Progenitor cell of endocrine pancreas (in vitro differentiated cells): ENCODE measurements at places on chromosomes 3 and 15.

DNA sequence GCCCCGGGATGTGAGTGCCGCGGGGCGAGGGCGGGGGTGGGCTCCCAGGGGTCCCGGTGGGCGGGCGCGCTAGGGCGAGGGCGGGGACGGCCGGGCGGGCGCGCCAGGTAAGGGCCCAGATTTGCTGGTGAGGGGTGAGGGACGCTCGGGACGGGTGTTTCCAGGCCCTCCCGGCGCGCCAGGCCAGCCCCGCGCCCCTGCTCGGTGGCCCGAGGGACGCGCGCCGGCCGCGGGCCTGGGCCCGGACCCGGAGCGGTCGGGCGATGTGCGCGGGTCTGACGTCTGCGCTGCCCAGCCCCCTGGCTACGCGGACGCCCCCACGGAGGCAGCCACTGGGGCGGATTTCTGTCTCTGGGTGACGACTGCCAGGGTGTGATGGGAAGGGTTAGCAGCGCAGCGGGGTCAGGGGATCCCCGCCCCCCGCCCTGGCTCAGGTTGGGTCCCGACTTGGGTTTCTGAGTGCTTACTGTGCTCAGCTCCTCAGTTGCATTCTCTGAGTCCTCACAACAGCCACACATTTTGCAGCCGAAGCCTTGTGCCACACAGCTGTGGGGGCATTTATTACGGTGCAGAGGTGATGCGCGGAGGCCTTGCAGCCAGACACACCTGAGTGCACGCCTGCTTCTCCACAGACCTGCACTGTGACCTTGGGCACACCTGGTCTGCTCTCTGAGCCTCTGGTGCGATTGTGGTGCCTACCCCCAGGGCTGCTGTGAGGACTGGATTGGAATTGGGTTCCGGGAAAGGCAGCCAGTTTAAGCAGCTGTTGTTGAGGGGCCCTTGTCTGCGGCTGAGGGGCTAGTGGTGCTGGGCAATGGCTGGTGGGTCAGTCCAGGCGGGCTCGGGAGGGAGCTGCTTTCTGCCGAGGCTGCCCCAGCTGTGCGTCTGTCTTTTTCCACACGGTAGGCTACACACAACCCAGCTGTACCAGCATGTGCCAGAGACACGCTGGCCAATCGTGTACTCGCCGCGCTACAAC is 523 bp downstream of the HDAC11 start:
- no peak for DNase-seq

DNA sequence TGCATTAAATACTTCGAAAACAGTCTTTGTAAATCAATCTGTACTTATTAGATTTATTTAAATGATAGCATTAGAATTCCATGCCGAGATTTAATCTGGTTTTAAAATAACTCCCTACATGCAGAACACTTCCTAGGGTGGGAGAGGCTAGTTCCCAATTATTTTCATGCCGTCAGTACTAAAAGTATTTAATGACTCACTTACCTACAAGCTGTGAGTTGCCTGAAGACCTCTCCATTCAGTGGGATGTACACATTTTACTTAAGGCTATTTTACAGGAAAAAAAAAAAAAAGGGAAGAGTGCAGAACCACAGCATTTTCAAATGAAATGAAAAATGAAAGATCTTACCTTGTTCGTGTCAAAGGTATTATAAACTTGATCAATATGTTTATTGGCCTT is 469 bp downstream of the GUCA1C start:
- DNase-seq, result no peak

DNA sequence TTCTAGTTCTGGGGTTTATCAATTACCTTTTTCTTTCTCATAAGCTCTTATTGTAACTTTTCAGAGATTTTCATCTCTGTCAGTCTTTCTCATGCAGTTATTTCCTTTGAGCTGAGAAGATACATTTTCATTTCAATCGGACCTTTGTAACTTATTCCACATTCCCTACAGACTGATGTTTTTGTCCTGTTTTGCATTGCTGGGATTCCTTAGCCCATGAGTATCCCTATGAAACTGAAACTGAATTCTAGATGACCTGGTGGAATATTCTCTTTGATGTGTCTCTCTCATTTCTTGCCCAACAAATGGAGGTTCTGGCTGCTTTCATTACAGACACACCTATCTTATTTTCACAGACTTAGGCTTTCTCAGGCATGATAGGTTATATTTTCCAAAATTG is 10.5 kb upstream of the EPHA6 start:
- DNase-seq, result no peak

DNA sequence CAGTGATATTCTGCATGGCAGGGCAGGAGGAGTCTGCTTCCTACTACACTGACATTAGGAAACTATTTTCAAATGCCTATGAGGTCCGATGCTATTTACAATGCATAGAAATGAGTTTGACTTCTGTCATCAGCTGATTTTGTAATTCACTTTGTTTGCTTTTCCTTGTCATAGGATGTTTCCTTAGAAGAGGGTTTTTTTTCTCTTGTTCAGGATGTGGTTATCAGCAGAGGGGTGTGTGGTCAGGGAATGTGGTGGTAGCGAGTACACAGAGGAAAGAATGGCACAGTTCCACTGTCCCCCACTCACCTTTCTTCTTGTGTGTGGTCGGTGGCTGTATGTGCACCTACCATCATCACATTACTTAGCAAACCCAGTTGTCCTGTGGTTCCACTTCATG is 231.5 kb downstream of the LRTM1 start:
- DNase-seq, result no peak

DNA sequence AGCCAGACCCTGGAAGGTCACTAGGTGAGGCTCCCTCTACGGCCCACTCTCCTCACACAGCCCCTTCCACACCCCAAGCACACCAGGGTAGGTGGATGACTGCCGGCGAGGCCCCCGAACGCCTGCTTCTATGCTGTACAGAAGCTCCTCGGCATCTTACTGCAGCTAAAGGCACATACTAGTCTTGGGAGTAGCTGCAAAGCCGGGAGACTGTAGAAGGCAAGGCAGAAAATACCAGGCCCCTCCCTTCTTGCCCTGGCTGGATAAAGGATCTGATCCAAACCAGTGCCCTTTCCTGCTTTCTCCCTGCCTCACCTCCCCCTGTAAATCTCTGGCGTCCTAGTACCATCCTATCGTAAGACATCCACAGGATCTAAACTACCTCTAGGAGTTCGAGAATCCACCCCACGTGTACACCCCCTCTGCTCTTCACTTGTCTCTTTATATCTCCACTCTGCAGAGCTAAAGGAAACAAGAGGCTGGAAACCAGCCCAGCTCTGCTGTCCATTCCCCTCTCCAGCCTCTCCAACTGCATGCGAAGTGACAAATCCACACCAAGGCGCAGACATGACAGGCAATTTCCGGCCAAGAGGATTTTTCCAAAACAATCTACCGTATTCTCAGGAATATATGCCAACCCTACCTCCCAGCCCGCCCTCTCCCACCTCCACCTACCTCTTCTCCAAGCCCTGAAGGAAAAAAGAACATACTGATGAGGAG is 11.8 kb downstream of the TNK2 start:
- no peak for DNase-seq

DNA sequence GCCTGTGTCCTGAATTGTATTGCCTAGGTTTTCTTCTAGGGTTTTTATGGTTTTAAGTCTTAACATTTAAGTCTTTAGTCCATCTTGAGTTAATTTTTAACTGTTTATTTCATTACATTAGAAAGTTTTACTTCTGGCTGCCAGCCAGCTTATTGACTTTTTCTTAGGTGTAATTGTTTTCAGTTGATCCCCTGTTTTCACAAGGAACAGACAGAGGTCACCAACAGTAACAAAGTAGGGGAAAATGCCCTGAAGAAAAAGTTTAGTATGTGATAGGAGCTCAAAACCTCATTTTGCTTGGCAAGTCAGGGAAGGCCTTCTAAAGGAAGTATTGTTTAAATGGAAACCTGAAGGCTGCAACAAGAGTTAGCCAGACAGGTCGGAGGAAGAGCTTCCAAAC is 10.4 kb downstream of the WDR48 start:
- no peak for DNase-seq

DNA sequence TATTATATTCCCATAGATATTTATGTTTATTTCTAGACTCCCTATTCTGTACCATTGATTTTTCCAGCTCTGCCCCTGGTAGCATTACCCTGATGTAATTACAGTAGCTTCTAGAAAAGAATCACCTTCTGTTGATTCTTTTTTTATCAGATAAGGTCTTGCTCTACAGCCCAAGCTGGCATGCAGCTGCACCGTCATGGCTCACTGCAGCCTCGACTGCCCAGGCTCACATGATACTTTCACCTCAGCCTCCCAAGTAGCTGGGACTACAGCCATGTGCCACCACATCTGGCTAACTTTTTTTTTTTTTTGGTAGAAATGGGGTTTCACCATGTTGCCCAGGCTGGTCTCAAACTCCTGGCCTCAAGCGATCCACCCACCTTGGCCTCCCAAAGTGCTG is 41.8 kb downstream of the SLC24A1 start:
- no peak for DNase-seq

DNA sequence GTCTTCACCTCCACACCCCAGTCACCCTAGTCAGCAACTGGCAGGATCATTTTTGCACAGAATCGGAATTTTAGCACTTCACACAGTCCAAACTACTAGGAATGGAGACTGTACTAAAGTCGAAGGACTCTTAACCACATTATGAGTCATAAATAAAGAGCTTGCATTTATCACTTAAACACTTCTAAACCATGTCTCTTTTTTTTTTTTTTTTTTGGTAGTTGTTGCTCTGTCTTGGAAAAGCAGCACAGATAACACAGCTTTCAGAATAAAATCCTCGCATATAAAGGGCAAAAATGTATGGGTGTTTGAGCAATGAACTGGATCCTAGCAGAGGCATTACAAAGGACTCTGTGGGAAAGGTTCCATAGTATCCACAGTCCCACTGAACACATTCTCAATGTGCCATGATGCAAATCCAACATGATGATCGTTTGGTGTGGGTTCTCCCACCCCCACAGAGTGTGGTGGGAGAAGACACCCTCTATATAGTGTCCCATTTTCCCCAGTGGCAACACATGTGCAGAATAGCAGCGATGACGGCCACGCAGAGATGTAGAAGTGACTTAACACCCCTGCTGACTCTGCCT is 47.1 kb downstream of the FOXP1 start:
- no peak for DNase-seq
